ENCODE measurements at places on chromosomes 4 and X. TPM values are rescaled to one million over a fixed set of nuclear protein-coding genes. Genes with fewer than 3 reads are reported as not detected.

The ERAS gene
- total RNA-seq, result not detected

The SLC10A3 gene
- 14.1 TPM for total RNA-seq

The TMSB15C gene
- total RNA-seq, result 3.9 TPM

The NAP1L3 gene
- total RNA-seq, result 1.6 TPM

The LDB2 gene
- not detected for total RNA-seq

DNA sequence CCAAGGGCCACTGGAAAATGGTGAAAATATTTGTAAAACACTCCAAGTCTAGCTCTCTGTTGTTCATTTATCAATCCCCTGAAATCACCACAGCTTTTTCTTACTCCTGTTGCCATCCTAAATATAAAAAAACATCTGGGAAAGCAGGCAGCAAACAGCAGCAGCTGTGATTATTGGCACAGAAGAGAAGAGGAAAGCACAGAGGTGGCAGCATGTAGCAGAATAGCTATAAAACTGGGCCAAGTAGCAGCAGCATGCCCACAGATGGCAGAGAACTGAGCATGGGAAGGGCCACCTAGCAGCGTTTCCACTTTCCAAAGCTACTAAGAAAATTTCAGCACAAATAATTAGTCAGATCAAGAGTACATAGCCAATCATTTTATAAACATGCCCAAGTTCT is 307.2 kb downstream of the SLC7A11 start:
- no peaks in the 10 kb centered on the region for H3K27me3 ChIP-seq
- H3K4me1 ChIP-seq, result no peaks in the 10 kb centered on the region
- H3K27ac ChIP-seq, result no peak overlapping the region
- H3K4me3 ChIP-seq, result no peak overlapping the region

GRCh38 chr4:173174594-173175012 is 6.0 kb downstream of the GALNT7 start:
- no peak for DNase-seq
- no peaks in the 10 kb centered on the region for H3K27me3 ChIP-seq
- no peak overlapping the region for H3K27ac ChIP-seq
- no peaks in the 10 kb centered on the region for H3K36me3 ChIP-seq

DNA sequence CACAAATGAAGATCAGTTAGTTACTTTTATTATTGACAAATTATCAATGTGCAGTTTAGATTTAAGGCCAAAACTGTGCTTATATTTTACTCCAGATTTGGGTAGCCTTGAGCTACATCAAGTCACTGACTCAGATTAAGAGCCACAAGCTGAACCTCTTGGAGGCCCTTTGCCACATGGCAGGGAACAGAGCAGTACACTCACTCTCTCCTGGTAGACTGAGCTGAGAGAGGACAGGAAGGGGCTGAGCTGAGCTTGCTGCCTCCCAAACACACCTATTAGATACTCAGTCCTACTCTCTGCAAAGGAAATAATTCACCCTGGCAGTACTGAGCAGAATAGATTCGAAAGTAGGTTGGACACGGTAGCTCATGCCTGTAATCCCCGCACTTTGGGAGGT is 7.8 kb downstream of the STAP1 start:
- H3K4me3 ChIP-seq, result no peak overlapping the region
- H3K27ac ChIP-seq, result no peak overlapping the region
- H3K36me3 ChIP-seq, result no peaks in the 10 kb centered on the region
- no peak for DNase-seq

GRCh38 chr4:118981171-118981838 is 92.7 kb downstream of the SYNPO2 start:
- peaks cover 3% of the 10 kb centered on the region for H3K27me3 ChIP-seq
- no peak overlapping the region for H3K27ac ChIP-seq
- no peaks in the 10 kb centered on the region for H3K36me3 ChIP-seq
- DNase-seq, result no peak
- no peaks in the 10 kb centered on the region for H3K4me1 ChIP-seq
- H3K4me3 ChIP-seq, result no peak overlapping the region

GRCh38 chr4:7358100-7358735 is 76.5 kb downstream of the PSAPL1 start:
- H3K4me1 ChIP-seq, result no peaks in the 10 kb centered on the region
- no peak overlapping the region for H3K4me3 ChIP-seq
- no peak for DNase-seq
- H3K27me3 ChIP-seq, result no peaks in the 10 kb centered on the region
- no peaks in the 10 kb centered on the region for H3K36me3 ChIP-seq

- H3K27ac ChIP-seq, result no peak overlapping the region
- H3K4me1 ChIP-seq, result no peaks in the 10 kb centered on the region
- H3K36me3 ChIP-seq, result no peaks in the 10 kb centered on the region
- no peak for DNase-seq
These were observed 51.5 kb downstream of the ALPK1 start for GRCh38 chr4:112348488-112349158.

DNA sequence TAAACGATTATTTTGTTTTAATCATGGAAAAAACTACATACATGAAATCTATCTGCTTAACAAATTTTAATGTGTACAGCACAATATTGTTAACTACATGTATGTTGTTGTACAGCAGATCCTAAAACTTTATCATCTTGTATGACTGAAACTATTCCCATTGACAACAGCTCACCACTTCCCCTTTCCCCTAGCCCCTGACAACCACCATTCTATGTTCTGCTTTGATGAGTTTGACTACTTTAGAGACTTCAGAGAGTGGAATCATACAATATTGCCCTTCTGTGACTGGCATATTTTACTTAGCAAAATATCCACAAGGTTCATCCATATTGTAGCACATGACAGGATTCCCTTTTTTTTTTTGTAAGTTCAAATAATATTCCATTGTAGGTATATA is 185.9 kb downstream of the CFAP299 start:
- no peak overlapping the region for H3K4me3 ChIP-seq
- no peaks in the 10 kb centered on the region for H3K4me1 ChIP-seq
- no peak overlapping the region for H3K27ac ChIP-seq
- no peaks in the 10 kb centered on the region for H3K36me3 ChIP-seq
- no peak for DNase-seq

- DNase-seq, result no peak
- H3K27ac ChIP-seq, result no peak overlapping the region
- H3K4me3 ChIP-seq, result no peak overlapping the region
- no peaks in the 10 kb centered on the region for H3K27me3 ChIP-seq
These were observed 1087.1 kb downstream of the C4orf33 start for GRCh38 chr4:130183096-130183495.

DNA sequence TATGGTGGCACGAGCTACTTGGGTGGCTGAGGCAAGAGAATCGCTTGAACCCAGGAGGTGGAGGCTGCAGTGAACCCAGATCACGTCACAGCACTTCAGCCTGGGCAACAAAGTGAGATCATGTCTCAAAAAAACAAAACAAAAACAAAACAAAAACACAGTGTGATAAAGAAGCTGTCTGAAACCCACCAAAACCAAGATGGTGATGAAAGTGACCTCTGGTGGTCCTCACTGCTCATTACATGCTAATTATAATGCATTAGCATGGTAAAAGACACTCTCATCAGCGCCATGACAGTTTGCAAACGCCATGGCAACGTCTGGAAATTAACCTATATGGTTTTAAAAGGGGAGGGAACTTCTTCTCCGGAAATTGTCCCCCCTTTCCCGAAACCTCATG is 29.4 kb upstream of the OPHN1 start:
- H3K4me1 ChIP-seq, result no peaks in the 10 kb centered on the region
- H3K27me3 ChIP-seq, result peaks cover 1% of the 10 kb centered on the region
- no peaks in the 10 kb centered on the region for H3K36me3 ChIP-seq

DNA sequence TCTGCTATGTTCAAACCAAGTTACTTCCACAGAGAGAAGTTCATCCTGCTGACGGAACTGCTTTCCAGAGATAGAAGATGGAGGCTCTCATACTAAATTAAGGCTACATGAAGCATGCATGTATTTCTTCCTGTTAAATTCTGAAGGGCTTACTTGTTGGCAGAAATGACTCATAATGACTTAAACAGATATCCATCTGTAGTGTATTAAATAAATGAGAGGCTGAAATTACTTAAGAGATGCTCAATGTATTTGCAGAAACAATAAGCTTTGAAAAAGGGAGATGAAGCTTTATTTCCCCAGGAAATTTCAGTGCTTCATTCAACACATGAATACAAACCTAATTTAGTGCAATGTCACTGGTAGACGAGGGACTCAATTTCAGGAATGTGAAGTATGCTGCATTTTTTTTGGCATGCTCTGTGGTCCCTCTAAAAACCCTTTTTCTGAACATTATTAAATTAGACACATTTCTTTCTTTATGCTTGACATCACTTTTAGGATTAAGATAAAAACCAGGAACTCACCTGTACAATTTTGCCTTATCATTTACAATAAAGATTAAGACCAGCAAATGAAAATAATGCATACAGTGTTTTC is 759.1 kb upstream of the POU3F4 start:
- DNase-seq, result no peak
- H3K27ac ChIP-seq, result no peak overlapping the region

Measured in activated CD8-positive, alpha-beta T cell treated with anti-CD3 and anti-CD28 coated beads for 36 hours (primary cell).